ENCODE measurements at places on chromosomes 2 and 18.

DNA sequence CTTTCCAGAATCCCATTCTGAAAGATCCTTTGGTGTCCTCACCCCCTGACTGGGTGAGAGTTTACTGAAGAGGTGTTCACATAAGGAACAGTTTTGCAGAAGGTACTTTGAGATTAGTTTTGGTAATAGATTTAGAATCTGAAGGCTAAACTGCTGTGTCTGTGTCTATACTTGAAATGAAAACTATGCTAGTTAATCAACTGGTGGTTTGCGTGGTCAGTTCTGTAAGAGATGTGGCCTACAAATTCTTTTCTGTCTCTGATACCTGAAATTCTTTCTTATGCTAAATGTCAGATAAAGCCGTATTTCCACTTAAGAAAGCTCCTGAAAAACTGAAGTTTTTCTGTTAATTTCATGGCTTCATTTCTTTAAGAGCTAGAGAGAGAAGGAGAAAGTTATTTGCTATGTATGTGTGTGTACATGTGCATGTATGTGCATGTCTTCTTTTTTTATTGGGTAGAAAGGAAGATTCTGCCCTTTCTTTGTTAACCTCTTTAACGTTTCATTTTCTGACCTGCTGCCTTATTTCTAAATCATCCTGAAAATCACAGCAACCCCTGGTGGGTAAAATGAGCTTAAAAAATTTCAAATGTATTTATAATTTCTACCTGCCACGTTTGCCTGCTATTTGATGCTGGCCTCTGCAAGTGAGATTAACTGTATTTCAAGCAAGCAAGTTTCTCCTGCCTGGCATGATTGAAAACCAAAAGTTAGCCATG, 552.0 kb upstream of the NRP2 start:
- DNase-seq = no peak

DNA sequence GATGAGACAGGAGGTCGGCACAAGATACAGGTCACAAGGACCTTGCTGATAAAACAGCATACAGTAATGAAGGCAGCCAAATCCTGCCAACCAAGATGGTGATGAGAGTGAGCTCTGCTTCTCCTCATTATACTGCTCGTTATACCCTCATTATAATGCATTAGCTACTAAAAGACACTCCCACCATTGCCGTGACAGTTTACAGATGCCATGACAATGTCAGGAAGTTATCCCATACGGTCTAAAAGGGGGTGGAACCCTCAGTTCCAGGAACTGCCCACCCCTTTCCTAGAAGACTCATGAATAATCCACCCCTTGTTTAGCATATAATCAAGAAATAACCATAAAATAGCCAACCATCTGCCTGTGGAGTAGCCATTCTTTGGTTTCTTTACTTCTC, 224.2 kb downstream of the RBM43 start:
- DNase-seq = no peak

GRCh38 chr18:78144669-78145068, 834.9 kb upstream of the SALL3 start:
- no peak for DNase-seq

DNA sequence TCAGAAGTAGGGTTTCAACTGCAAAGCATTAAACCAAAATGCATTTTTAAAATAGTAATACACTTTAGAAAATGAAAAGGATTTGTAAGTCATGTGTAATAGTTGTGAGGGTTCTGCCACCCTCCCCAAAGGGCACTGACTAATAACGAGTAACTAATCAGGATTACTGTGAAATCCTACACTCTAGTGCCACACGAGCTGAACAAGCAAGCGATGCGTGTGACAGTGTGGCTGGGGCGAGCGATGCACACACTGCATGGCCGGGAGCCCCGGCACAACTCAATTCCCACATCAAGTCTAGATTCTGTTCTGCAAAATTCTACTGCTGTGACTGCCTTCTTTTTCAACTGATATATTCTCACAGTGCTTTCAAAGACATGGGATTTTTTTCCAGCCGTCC, 156.4 kb downstream of the SEPTIN10 start:
- DNase-seq = no peak

DNA sequence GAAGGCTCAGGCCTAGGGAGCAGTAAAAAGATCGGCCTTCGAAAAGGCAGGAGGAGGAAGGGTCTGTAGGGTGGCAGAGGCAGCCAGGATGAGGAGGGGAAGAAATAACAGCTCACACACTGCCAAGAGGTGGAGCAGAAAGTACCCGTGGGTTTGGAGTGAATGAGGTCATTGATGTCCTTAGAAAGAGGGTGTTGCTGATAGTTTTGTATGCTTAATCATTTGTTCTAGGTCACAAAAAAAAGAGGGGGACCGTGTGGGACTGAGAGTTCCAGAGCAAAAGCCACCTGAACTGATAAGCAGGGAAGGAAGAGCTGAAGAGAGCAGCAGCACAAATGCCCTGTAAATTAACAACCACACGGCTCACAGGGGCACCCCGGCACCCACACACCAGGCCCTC, 140.4 kb downstream of the FAM161A start:
- no peak for DNase-seq

All from neural progenitor cell (in vitro differentiated cells).